ENCODE measurements at places on chromosomes 13 and 19.

DNA sequence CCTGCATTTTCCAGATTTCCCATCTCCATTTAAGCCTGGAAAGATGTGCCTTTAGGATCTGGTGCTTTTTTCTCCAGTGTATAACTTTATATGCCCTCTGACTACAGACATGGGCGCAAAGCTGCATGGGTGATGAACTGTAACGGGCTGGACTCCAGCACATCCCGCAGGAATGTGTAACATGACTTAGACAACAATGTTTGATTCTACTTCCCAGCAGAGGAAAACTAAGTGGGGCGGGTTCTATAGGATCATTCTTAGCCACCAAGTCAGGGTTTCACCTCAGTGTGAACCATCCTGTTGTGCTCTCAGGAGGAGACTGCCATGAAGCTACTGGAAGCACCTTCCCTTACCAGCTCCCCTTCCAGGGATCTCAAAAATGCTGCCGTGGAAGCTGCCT is 93.2 kb upstream of the SERP2 start:
- DNase-seq, result peak; percentile 69

DNA sequence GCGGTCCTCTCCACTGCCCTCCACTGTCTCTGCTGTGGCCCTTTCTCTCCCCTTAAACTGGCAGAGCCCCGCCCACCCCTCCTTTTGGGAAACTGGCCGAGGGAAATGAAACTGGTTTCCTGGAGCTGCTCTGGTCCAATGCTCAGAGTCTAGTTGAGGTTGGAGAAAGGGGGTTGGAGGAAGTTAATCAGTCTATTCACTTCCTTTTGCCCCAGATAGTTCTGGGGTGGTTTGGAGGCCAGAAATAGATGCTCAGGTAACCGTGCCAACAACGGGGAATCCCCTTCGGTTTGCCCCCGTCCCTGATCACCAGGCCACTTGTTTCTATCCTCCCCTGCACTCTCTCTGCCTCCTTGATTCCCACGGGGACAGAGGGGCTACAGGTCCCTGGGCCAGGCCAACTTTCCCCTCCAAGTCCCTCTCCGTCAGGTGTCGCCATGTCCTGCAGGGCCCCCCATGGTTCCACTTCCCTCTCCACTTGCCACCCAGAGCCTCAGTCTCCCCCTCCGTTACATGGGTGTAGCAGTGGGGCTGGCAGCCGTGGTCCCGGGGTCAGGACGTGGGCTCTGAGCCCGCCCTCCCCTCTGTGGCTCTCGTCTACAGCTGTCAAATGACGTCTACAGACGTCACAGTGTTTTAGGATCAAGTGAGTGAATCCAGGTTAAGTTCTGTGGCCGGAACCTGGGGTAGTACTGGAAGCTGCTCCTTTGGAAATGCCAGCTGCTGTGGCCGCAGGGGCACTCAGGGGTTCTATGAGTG is at the start of gene IL4I1:
Gene IL4I1 (minus strand): TSS at position 25 of the 759 bp plus-strand sequence. CDS start 727 bp downstream, outside the sequence.
- DNase-seq, result peak; percentile 19

GRCh38 chr13:107617527-107617926 is 597.8 kb downstream of the LIG4 start:
- no peak for DNase-seq

- DNase-seq, result no peak
These were observed 2.8 kb upstream of the ONECUT3 start for GRCh38 chr19:1750343-1751021.

- no peak for DNase-seq
These were observed 127.5 kb downstream of the RFC3 start for GRCh38 chr13:33945477-33945876.

DNA sequence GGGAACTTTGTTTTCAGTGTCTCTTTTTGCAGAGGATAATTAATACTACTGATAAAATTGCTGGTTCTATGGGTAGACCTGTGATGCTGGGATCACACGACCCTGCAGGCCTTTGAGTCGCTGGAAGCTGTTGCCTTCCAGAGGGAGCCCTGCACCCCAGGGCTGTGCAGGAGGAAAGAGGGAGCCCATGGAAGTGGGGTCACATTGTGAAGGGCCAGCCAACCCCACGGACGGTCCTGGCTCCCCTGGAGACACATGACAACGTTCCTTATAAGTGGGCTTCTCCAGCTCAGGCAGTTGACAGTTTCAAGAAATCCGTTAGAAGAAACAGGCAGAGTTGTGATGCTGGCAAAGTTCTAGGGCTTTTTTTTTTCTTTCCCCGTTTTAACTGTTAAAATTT is 98.0 kb downstream of the ZDHHC20 start:
- DNase-seq, result no peak

DNA sequence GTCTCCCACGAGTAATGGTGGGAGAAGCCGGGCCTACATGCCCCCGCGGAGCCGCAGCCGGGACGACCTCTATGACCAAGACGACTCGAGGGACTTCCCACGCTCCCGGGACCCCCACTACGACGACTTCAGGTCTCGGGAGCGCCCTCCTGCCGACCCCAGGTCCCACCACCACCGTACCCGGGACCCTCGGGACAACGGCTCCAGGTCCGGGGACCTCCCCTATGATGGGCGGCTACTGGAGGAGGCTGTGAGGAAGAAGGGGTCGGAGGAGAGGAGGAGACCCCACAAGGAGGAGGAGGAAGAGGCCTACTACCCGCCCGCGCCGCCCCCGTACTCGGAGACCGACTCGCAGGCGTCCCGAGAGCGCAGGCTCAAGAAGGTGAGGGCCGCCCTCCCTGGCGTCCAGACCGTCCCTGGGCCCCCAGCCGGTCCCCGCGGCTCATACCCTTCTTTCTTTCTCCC is 1.4 kb upstream of the USF2 start:
- no peak for DNase-seq

GRCh38 chr13:22549126-22549525 is 631.7 kb upstream of the SGCG start:
- no peak for DNase-seq

DNA sequence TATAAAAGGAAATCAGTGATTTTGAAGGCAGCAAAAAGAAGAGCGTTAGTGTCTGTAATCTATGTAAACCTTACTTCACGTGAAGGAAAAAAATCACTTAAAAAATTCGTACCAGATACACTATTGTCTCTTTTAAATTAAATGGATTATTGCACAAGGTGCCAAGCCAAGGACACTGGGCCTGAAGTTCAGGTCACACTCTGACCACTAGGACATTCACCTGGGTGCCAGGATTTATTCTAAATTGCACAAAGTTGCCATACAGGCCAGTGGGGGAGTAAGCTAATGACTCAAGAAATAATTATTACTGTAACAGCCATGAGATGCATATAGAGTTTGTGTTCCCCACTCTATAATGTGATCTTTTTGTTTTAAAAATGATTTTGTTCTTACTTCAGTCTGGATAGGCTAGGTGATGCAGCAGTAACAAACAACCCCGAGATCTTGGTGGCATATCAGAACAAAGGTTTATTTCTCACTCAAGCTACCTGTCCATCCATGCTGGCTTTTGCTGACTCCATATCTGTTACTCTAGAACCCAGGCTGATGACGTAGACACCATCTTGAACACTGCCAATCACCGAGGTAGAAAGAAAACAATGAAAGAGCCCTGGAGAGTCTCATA is 252.1 kb downstream of the DCT start:
- no peak for DNase-seq

GRCh38 chr13:25080773-25081172 is 15.2 kb upstream of the PABPC3 start:
- DNase-seq, result no peak

GRCh38 chr19:56400485-56400884 is 3.6 kb upstream of the ZNF583 start:
- DNase-seq, result no peak

GRCh38 chr13:99995589-99996380 is 14.2 kb downstream of the ZIC2 start:
- DNase-seq, result peak; percentile 75

DNA sequence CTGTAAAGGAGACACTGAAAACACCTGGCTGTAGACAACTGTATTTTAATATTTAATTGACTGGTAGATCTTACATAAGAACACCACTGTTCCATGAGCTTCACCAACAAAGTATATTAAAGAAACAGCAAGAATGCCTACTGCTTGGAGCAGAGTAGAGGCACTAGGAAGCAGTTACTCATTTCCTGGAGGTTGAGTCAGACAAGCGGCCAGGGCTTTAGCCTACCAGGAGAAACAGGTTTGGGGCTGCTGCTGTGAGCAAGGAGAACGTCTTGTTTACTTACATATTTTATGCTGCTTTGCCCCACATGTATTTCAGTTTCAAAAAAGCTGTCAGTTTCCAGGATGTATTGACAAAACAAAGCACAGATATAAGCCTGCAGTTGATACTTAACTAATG is 33.4 kb downstream of the ALG5 start:
- DNase-seq, result peak; percentile 80

DNA sequence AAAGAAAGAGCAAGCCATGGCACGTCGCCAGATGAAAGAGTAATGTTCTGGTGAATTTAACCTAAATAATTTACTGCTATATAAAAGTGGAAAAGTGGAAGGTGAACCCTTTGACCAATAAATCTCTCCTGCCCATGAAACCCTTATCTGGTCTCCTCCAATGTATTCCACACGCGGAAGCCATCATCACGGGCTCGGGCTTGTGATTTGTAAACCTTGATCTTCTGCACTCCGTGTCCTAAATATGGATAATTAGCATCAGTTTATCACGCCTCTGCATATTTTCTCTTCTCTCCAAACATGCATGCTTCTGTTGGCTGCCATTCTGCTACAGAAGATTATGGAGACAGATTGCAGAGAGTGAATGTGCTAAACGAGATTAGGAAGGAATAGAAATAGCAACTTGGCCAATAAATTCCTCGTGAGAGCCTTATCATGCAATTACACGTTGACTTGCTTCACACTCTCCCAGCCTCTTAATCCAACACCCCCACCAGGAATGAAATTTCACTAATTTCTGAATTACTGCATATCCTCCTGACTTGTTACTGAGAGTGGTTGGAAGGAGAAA is 34.5 kb downstream of the SOX1 start:
- no peak for DNase-seq

GRCh38 chr13:56349866-56350265 is 790.9 kb upstream of the PRR20A start:
- DNase-seq, result no peak

- DNase-seq, result peak; percentile 22
These were observed 15.4 kb downstream of the TMEM255B start for GRCh38 chr13:113774177-113775107.

- no peak for DNase-seq
These were observed 11.1 kb upstream of the ATP12A start for GRCh38 chr13:24668955-24669582.

DNA sequence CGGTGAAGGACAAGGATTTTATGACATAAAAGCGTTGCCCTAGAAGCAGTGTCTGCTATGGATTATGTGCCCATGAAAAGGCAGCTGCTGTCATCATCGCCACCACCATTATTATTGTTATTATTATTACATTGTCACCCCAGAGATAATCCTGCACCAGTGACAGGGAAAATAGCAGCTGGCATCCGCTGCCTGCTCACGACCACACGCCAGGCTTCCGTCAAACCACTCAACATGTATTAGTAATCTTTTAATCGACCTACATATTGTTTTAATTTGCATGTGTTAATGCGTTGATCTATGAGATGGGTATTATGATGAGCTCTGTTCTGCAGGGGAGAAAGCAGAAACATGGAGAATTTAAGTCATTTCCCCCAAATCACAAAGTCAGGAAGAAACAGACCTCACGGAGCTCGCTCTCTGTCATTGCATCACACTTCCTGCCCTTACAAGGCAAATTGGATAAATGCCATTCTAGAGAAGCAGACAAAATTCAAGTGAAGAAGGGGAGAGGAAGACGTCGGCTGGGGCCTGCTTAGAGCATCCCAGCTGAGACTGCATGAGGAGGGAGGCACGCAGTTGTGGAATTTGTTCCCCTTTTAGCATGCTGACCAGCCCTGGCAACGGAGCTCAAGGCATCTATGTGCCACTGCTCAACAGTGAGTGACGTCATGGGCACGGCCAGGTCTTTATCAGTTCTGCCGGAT is at the start of gene FFAR3:
Gene FFAR3 (plus strand): TSS at position 594 of the 707 bp plus-strand sequence. CDS start 431 bp downstream, outside the sequence.
- no peak for DNase-seq

GRCh38 chr19:37990362-37990761 is 83.4 kb downstream of the SIPA1L3 start:
- DNase-seq, result peak; percentile 59

DNA sequence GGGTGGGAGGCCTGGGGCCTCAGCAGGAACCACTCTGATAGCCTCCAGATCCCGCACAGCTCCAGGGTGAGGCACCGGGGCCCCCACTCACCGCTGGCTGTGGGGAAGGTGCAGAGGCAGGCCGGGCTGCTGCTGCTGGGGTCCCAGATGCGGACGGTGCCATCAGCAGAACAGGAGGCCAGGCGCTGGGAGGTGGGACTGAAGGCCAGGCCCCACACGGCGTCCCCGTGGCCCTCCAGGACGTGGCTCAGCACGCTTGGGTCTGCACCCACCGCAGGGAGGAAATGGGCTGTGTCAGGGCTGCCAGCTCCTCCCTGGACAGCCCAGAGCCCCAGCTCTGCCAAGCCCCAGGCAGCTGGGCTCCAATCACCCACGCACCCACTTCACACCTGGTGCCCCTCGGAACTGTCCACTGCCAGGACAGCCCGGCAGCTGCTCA is 6.1 kb upstream of the PRKD2 start:
- DNase-seq, result no peak
